ENCODE measurements at places on chromosomes 6 and 20.
A peak's percentile ranks its signal among the peaks of the same experiment; 100 is the strongest.

DNA sequence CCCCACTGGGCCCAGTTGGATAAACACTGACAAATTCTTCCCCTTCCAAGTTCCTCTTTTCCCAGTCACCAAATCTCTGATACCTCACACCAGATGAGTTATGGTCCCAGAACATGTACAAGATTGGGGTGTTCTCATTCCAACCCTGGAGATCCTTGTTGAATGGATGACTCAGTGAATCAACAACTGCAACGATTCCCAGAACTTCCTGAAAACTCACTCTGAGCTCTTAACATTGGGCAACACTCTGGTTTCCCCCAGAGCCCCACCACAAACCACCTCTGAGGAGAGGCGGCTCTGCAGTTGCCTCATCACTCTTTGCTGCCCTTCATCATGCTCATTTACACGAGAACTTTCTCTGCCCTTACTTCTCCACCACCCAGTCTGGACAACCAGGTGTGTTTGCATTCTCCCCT is 115.2 kb downstream of the MRPL14 start:
- DNase-seq: peak; percentile 95

- DNase-seq: peak; percentile 94
These were observed 201.4 kb downstream of the IBTK start for GRCh38 chr6:82045965-82046756.

GRCh38 chr6:42276034-42276890 is 58.6 kb upstream of the MRPS10 start:
- DNase-seq: no peak

GRCh38 chr6:10569392-10570127 is 48.4 kb downstream of the GCNT2 start:
- no peak for DNase-seq
